NCI-H226 (cell line): ENCODE measurements at places on chromosomes 7 and 10.
A peak's percentile ranks its signal among the peaks of the same experiment; 100 is the strongest.

DNA sequence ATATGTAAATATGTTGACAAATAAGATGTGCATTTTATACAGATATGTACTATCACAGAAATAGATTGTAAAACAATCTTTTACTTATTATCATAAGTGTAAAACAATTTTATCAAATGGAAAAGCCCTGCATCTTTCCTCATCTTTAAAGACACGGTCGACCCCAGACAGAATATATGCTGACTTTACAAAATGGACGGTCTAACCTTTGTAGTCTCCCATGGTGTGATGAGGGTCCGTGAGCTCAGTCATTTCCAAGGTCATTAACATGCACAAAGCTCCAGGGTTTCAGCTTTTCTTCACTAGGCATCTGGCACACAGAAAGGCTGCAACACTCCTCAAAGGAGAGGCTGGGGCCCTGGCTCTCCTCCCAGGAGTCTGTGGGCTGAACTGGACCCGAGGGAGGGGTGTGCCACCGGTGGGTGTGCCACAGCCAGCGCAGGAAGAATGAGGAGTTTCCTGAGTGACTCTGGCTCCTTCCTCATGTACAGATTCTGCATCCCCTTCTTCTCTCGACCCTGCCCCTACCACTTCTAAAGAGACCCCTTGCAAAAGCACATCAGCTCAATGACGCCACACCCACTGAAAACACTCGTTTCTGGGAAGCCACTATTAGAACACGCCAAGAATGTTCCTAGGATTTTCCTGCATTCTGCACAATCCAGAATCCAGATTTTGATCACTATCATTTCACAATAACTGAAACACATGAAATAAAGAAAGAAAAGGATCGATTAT lies 26.2 kb upstream of the ABLIM1 start:
- peak; percentile 14 for DNase-seq

GRCh38 chr10:132447446-132448247 lies 50.6 kb downstream of the PWWP2B start:
- DNase-seq: peak; percentile 52

- no peak for DNase-seq
These were observed 240.2 kb downstream of the PTEN start for GRCh38 chr10:88103576-88103975.

GRCh38 chr7:30279653-30279904 lies 4.8 kb upstream of the ZNRF2 start:
- no peak for DNase-seq

DNA sequence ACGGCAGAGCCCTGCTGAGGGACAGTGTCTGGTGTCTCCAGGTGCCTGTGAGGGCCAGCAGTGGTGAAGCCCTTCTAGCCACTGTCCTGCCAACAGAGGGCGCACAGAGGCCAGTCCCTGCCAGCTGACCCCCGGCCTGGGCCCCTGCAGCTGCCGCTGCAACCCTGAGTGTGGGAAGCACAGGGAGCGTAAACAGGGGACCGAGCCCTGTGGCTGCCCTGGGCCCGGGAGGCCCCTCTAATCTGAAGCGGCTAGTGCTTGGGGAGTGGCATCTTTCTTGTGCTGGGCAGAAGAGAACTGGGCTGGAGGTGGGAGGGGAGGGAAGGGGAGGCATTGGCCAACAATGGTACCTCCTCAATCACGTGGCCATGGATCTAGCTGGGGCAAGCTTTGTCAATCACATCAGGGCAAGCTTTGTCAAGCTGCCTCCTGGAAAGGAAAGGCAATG lies 34.6 kb downstream of the TRIM8 start:
- DNase-seq: peak; percentile 16
